NCI-H524 treated with DMSO at 0.1 percent for 48 hours (cell line): ENCODE measurements at places on chromosomes 6 and 20.

DNA sequence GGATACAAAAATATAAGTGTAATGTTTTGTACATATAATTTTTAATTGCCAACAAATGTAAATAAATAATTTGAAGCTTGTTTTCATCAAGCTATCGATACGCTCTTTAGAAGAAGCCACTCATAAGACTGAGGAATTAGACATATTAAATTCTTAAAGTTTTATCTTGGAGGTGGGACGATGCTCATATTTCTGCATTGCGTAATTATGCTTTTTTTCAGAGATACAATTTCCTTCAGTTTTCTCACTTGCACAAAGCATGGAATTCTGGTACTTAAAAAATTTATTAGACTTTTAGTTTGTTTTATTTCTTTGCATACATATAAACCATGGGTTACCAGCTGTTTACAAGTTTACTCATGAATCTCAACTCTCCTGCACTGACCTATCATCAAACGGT lies 980.0 kb downstream of the EYS start:
- DNase-seq: no peak

- DNase-seq: no peak
These were observed 35.8 kb downstream of the RREB1 start for GRCh38 chr6:7143476-7143974.

DNA sequence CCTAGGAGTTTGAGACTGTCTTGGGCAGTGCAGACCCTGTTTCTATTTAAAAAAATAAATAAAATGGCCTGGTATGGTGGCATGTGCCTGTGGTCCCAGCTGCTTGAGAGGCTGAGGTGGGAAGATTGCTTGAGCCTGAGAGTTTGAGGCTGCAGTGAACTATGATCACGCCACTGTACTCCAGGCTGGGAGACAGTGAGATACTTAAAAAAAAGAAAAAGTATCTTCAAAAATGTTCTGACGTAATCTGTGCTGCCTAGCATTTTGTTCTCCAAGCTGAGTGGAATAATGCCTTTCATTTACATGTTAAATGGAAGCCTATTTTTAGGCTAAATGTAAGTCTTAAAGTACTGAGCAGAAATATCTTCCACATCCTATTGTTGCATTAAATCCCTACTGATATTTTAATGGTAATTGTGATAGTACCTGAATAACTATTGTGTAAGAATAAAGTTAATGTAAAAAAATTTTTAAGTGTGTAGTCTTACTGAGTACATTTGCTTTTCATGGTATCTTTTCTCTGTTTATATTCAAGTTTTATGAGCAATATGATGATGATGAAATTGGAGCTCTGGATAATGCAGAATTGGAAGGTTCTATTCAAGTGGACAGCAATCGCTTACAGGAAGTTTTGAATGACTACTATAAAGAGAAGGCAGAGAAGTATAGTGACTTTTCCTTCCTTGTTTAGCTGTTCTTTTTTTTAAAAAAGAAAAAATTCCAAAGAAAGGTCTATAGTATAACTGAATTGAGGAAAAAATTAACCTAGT lies 4.2 kb upstream of the ZC2HC1B start:
- DNase-seq: no peak

DNA sequence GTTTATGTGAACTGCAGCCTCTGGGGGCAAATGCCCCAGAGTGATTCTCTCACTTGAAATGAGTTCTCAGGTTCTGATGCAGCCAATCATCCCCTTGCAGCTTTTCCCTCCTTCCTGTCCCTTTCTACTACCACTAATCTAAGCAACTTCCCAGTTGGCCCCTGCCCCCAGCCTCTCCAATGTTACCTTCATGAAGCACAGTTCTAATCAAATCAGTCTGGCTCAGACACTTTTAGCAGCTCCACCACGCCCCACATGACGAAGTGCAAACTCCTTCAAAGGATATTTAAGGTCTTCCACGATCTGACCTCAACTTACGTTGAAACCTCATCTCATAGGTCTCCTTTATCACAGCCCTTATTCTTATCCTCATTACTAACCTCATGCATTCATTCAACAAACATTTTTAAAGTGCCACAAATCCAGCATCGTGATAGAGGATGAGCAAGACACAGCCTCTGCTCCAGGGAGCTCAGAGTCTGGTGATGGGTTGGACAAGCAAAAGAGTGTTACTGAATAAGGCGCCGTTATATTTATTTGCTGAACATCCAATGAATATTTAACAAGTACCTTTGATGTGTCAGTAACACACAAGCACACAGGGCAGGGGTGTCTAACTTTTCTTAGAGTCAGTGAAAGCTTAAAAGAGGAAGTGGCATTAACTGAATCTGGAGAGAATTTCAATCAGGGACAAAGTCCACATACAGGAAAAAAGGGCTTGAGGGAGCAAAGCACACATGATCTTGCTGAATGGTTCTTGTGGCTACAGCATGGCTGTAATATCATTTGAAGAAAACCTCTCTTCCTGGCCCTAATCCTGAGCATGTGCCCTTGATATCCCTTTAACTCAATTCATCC lies 20.4 kb upstream of the DTNBP1 start:
- no peak for DNase-seq

- no peak for DNase-seq
These were observed 84.6 kb upstream of the DST start for GRCh38 chr6:56727097-56727850.

- DNase-seq: no peak
These were observed 45.0 kb upstream of the FUCA2 start for GRCh38 chr6:143556529-143556928.

DNA sequence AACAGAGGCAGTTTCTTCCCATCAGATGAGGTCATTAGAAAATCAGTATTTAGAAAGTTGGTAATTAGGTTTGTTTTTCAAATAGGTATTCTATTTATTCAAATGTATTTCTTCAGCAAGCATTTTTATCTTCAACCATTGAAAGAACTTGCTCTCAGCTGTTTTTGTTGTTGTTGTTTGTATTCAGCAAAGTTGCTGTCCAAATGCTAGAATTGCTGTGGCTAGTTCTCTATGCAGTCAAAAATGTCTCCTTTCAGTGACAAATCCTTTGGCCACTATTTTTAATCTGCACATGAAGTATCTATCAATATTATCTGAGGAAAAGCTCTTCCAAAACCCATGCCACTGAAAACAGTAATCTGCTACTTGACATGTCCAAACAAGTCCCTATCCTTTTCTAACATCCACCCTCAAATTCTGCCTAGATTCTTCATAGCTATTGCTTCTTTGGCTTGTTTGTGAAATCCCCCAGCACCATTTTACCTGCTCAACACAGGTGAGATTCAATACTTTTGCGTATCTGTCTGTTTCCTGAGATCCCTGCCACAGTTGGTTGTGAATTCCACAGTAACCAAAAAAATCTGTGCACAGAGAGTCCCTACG lies 1005.4 kb downstream of the GRIK2 start:
- no peak for DNase-seq

DNA sequence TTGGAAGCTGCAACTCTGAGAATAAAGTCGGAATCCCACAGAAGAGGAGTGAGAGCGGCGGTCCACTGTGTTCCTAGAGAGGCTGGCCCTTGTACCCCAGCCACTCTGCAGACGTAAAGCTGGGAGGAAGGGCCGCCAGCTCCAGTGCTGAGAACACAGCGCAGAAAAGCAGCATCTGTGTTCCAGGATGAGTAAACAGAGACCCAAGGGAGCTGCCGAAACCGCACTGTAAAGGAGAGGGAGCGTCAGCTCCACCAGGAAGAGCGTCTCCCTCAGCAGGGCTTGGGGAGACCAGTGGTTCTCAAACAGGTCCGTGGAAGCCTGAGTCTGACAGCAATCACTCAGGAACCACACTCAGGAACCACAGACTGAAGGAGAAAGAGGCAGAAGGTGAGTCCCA lies 134.0 kb downstream of the WDR27 start:
- DNase-seq: no peak

- DNase-seq: no peak
These were observed 129.1 kb downstream of the SASH1 start for GRCh38 chr6:148471624-148472159.
